Fibroblast of skin of left quadriceps (primary cell): ENCODE measurements at places on chromosomes 11 and 22.

- no peak for DNase-seq
Observed at GRCh38 chr22:49589811-49590210, 237.9 kb downstream of the BRD1 start.

GRCh38 chr11:9941991-9942390, 278.1 kb downstream of the SWAP70 start:
- DNase-seq = no peak

GRCh38 chr22:31289344-31289743, 2.9 kb downstream of the PIK3IP1 start:
- no peak for DNase-seq

DNA sequence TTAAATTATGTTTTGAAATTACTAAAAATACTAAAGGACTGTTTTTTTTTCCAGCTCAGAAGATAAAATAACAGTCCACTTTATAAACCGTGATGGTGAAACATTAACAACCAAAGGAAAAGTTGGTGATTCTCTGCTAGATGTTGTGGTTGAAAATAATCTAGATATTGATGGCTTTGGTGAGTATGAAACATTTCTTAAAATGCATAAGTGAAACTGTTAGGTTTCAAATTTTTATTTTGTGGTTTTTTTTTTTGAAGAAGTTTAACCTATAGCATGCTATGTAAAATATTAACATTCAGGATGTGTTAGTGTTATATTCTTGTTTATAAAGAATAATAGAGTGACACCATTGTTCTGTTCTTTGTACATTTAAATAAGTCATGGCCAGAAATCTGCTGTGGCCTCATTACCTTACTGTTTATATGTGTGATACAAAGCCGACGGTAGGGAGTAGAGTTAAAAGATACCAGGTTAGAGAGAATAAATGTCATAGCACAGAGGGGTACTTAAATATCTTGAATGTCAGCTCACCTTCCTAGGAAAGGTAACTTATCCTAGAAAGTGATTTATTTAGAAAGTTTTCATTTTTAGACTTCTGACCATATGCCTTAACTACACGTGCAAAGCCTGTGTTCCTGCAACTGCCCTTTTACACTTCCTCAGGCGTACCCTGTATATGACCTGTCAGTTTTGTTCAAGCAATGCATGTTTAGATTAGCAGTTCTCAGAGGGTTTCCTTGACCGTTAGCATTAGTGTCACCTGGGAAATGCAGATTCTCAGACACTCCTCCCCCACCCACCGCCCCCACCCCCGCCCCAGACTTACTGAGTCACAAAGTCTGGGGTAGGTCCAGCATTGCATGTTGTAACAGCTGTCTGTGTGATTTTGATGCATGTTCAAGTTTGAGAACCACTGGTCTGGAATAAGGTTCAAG, 6.3 kb downstream of the FDX1 start:
- DNase-seq = no peak

- no peak for DNase-seq
Observed at GRCh38 chr22:19644314-19645223, 69.7 kb upstream of the SEPTIN5 start.

DNA sequence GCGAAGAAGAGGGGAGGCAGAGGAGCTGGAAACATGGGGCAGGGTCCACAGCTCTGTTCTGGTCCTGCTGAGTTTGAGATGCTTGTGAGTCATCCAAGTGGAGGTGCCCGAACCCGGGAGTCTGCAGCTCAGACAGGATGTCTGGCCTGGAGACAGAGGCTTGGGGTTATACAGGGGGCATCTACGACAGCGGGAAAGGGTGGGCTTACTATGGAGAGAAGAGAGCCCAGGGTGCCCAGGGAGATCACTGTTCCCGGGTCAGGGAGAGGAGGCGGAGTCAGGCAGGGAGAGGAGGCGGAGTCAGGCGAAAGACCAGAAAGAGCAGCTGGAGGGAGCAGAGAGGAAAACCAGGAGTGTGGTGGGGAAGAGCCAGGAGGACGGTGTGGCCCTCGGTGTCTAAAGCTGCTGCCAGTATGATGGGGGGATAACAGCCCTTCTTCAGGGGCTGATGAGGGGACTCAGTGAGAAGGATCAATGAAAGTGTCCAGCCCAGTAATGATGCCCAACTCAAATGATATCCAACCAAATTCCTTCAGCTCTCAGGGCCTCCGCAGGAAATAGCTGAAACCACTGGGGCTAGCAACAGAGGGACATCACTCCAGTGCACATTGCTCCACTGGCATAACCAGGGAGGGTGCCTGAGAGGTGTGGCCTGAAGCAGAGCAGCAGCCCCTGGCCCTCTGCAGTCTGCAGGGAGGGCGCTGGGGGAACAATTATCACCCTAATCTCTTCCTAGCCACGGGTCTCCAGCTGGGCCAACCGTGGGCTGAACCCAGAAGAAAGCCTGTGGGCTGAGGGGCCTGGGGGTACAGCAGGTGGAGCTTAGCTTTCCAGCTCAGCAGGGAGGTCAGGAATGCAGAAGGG, 2.6 kb upstream of the LTBP3 start:
- no peak for DNase-seq

DNA sequence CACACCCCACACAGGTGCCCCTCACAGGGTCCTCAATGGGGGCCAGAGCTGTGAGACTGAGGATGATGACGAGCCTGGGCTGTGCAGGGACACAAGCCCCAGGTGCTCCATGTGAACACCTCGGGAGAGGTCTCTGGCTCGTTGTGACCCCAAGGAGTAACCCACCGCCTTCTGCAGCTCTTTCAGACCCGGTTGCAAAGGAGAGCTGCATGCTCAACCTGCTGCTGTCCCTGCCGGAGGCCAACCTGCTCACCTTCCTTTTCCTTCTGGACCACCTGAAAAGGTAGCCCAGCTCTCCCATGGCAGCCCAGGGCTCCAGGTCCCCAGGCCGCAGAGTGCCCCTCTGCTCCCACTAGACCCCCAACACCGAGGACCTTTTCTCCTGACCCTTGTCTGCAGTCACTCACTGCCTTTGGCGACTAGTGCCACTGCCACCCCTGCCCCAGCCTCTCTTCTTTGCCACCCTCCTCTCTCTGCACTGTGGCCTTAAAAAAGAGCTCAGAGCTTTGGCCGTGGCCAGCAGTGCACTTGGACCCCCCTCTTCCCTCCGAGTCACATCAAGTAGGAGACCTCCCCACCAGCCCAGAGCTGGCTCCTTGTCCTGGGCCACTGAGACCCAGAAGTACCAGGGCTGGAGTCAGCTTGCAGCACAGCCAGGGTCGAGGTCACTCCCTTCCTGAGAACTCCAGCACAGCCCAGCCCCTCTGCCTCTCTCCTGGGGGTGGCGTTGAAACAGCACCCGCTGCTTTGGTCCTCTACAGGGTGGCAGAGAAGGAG, 133.7 kb downstream of the BCR start:
- DNase-seq = no peak

GRCh38 chr11:96084610-96085318, 160.9 kb upstream of the MTMR2 start:
- no peak for DNase-seq

DNA sequence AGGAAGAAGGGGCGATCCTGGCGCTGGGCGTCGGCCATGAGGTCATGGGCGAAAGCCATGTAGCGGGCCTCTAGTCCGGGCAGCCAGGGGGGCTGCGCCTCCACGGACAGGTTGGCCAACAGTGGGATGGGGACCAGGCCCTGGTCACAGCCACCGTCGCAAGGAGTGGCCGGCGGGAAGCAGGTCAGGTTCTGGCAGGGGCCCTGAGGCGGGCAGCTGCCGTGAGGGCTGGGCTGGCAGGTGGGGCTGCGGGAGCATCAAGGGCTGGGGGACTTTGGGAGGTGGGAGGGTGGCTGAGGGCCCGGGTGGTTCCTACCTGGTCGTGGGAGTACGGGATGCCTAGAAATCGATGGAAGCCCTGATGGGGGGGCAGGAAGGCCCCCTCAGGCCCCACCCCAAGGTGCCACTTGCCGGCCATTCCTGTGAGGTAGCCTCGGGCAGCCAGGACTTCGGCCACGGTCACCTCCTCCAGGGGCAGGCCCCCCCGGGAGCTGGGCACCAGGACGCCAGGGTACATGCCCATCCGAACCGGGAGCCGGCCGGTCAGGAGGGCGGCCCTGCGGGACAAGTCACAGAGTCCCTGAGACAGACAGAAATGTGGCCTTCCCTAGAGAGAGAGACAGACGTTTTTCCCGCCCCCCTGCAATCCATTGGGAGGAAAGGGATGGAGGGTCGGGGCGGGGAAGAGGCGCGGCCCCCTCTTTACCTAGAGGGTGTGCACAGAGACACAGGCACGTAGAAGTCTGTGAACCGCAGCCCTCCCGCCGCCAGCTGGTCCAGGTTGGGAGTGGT, 906 bp downstream of the ARSA start:
- DNase-seq = no peak

- DNase-seq = no peak
Observed at GRCh38 chr11:2870969-2871680, 14.4 kb downstream of the CDKN1C start.

GRCh38 chr22:39519681-39520225, 609 bp upstream of the ATF4 start:
- DNase-seq = no peak

GRCh38 chr22:49787861-49788260, 39.8 kb downstream of the BRD1 start:
- no peak for DNase-seq

DNA sequence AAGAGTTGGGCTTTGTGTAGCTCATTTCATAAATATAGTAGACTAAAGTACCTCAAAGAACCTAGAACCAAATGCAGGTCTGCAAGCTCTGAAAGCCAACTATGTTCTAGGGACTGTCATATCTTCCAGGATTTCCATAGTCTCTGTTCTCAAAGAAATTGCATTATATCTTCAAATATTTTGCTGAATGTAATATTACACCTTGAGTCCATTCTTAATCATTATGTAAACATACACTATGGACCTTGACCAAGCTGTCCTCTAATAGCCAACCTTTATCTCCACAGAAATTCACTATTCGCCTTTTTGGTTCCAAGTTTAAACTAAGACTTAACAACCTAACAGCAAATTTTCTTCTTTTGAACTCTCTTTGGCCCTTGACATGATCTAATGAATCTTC, 678.7 kb upstream of the ARHGAP42 start:
- DNase-seq = no peak

GRCh38 chr22:21978564-21979386, 3.8 kb downstream of the TOP3B start:
- DNase-seq = no peak

DNA sequence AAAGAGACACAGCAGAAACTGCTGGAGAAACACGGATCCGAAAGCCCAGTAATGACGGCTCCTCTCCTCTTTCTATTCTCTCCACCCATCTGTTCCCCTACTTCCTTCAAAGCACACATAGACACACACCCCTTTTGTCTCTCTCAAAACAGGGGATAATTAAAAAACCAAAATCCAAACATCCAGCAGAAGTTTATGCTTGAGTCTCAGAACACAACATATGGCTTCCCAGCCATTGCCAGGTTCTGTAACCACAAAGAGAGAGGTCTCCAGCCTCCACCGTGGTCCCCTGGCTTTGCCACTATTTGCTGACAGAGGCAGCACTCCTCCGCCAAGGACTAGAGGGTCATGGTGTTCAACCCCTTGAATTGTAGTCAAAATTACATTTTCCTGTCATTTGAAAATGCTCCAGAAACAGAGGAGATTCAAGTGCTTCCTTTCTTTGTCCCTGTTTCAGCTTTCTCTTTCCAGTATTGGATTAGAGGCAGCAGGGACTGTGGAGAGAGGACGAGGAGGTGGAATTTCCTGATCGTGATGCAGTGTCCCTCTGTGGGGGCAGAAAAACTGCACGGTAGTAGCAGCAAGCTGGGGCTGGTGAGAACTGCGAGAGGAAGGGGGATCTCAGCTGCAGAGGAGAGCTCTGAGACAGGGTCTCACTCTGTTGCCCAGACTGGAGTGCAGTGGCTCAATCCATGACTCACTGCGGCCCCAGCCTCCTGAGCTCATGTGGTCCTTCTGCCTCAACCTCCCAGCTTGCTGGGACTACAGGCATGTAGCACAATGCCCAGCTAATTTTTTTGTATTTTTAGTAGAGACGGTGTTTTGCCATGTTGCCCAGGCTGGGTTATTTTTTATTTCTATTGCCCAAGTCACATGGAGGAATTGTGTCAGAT, 60.3 kb downstream of the UBASH3B start:
- no peak for DNase-seq

GRCh38 chr22:47281126-47282106, 519.0 kb downstream of the TBC1D22A start:
- peak; percentile 8 for DNase-seq

DNA sequence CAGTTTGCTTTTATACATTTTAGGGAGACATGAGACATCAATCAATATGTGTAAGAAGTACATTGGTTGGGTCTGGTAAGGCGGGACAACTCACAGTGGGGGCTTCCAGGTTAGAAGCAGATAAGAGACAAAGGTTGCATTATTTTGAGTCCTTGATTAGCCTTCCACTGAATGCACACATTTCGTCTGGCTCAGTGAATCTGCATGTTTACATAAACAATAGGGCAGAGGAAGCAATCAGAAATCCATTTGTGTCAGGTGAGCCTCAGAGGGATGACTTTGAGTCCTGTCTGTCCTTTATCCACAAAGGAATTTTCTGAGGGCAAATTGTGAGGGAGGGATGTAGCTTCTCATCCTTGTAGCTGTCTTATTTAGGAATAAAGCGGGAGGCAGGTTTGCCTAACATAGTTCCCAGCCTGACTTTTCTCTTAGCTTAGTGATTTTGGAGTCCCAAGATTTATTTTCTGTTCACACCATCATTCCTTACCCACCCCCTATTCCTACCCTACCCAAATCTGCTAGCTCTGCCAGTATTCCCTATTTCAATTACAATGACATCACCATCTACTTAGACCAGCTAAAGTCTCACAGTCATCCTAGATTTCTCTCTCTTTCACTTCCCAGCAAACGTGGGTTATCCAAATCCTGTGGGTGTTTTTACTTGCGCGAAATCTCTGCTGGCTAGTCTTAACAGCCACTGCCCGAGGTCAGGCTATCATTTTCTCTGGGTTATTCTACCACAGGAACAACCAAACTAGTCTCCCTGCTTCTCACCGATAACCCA, 2.9 kb downstream of the SC5D start:
- no peak for DNase-seq

DNA sequence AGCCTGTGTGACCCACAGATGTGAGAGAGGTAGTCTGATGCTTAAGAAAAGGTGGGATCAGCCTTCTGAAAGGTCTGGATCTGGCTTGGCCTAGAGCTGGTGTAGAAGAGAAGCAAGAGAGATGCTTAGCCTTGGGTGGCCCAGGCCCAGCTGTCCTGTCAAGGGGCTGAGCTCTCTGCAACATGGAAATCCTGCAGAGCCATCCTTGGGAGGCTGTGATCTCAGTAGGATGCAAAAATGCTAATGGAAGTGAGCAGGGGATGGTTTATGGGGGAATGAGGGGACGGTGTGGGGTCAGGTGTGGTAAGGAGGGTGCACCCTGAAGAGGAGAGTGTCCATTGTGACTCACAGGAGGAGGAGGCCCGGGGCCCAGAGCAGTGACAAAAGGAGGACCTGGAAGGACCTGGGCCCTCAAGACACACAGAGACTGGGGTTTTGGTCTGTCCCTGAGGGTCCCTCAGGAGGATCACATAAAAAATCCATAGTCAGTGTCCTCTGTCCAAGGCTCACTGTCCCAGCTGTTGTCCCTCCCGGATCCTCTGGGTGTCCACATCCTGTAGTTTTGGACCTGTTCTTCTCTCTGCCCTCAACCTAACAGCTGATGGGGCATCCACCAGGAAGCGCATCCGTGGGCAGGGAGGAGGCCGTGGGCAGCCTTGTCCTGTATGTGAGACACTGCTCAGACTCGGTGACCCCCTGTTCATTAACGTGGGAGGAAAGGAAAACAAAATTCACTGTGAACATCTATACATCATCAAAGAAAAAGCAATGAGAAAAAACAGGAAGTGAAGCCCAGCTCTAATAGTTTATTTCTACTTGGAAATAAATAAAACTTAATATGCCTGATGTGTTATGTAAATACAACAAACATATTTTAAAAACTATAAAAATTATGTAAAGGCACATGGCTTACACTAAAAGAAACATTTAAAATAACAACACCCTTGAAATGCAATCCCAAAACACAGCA, 129.8 kb downstream of the ZNF280B start:
- DNase-seq = no peak
